ENCODE measurements at places on chromosomes 2 and 18.

DNA sequence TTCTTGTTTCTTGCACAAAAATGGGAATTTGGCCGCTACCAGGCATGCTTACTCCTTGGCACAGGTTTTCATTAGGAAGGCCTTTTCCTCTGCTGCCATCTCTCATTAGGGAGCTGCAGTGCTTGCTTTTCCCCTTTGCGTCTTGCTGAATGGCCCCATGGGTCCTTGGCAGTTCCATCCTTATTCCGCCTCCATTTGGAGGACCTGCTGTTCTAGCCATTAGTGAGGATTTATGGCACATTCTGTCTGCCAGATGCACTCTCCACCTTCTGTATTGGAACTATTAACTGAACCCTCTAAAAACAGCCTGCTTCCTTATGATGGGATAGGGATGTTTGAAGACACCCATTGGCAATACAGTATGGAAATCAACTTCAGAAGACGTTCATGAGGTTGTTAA lies 103.5 kb upstream of the NOSTRIN start:
- no peak for DNase-seq

DNA sequence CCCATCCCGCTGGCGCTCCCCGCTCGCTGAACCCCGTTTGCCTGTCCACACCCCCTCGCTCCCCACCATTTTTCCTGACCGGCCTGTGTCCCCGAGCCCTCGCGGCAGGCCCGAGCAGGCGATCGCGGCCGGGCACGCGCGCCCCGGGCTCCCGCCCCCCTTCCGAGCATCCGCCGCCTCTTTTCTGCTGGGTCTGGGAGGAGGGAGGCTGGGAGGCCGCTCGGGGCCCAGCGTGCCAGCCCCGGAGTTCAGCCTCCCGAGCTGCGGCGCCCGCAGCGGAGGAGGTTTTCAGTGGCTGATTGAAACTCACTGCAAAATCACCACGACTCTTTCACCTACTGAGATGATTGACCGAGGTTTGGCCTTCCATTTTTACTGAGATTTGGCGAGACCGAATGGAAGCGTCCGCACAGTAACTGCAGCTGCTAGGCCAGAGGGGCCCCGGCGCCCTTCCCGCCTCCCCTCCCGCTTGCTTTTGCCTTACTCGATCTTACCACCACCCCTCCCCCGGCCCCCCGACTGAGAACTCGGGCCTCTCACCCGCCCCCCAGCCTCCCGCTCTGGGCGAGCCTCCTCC lies 4.8 kb downstream of the SOX11 start:
- peak; percentile 11 for DNase-seq

DNA sequence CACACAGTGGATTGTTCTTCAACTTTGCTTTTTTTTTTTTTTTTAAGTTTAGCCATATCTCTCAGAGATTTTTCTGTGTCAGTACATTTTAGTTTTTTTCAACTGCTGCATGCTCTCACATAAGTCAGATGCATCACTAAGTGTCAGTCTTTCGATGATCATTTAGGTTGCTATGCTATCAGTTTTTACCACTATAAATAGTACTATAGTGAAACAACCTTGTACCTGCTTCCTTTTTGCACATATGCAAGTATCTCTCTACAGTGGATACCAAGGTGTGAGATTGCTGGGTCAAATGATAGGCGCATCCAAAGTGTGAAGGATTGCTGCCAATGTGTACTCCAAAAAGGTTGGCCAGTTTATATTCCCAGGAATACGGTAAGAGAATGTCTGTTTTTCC lies 33.5 kb upstream of the MAP4K3 start:
- DNase-seq, result no peak

DNA sequence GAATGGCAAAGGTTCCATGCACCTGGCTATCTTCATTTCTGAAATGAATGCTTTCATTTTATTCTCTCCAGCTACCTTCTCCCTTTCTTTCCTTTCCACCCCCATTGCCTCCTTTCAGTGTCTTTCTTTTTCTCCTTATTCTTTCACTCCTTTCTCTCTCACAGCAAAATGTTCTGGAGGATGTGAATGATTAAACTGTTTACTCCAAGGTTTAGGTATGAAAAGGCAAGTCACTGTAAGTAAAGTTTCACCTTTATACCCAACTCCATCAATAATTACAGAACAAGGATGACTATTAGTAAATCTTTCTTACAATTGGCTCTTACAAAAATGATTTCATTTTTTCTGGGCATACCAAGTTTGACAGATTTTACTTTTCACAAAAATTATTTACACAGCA lies 4.3 kb downstream of the PAX8 start:
- no peak for DNase-seq

DNA sequence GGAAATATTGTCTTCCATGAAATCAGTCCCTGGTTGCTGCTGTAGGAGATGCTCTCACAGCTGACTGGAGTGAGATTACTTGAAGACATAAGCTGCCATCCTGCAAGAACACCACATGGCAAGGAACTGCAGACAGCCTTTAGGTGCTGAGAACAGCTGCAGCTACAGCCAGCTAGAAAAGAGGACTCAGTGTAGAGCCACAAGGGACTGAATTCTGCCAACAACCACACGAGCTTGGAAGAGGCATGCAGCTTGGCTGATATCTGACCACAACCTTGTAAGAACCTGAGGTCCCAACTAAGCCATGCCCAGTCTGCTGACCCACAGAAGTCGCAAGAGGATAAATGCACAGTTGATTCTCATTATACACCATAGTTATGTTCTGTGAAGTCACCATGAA lies 181.8 kb upstream of the ARL4C start:
- peak; percentile 55 for DNase-seq

DNA sequence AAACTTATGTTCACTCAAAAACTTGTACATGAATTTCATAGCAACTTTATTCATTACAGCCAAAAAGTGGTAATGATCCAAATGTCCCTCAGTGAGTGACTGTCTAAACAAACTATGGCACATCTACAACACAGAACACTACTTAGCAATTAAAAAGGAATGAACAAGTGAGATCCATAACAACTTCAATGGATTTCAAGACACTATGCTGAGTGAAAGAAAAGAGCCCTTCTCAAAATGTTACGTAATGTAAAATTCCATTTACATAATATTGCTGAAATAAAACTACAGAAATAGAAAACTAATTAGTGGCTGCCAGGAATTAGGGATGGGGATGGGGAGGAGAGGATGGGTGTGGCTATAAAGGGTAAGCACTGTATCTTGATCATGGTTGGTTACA lies 53.6 kb downstream of the DYM start:
- DNase-seq, result peak; percentile 4

- DNase-seq, result peak; percentile 52
Observed at GRCh38 chr2:101012706-101013181, 10.7 kb downstream of the RPL31 start.

DNA sequence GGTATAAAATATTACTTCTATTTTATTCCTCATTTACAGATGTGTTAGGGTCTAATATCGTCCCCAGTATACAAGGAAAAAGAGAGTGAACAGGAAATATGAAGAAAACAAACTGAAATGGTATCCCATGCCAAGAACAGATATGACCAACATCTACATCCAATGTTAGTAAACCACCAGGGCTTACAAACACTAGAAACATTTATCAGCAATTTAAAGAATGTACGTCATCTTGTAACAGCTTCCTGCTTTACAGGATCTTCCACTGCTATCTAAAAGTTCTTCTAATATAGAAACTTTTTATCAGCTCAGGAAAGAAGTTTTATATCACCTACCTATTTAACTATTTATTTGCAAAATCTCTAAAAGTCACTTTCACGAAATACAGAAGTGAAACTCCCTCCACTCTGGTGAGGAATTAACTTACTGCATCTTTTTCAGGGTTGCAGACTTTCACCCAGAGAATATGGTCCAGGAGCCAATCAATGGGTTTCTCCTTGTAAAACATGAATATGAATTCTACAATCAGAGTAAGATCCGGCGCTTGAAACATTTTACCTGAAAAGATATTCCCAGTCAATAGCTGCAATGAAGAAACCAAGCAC lies 35.2 kb downstream of the UNC50 start:
- no peak for DNase-seq

DNA sequence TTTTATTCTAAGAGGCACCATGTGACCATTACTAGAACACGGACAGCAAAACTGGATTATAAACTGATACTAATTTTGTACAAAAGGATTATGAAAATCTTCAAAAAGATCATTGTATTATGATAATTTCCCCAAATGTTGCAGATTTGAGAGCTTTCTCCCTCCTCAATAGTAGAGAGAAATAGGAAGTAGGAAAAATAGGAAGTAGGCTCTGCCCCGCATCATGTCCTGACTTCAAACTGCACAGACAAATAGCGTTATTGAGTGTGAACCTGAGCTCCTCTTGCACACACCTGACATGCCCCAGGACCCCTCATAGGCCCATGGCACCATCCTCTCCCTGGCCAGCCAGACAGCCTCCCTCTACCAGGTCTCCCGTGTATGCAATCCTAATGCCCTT lies 25.4 kb downstream of the CHRNA1 start:
- no peak for DNase-seq

DNA sequence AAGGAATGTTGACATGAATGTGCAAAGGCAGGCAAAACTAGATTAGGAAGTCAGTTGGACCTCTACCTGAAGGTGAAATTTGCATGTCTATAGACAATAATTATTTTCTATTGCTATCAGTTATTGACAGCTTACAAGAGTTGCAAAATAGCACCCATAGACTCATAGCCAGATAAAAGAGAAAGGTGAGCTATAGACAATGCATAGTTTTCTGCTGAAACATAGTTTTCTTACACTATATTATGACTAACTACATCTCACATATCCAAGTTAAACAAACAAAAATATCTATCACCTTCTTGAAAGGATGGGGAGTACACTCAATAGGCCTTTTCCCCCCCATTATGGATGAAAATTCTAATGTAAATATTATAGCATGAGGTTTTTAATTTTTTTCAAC lies 305.0 kb downstream of the PTH2R start:
- no peak for DNase-seq

GRCh38 chr2:108165729-108166128 lies 74.0 kb upstream of the SULT1C3 start:
- no peak for DNase-seq

- DNase-seq, result no peak
Observed at GRCh38 chr2:116949249-116949648, 865.2 kb upstream of the DDX18 start.

- no peak for DNase-seq
Observed at GRCh38 chr2:178827739-178828485, 20.7 kb upstream of the TTN start.

DNA sequence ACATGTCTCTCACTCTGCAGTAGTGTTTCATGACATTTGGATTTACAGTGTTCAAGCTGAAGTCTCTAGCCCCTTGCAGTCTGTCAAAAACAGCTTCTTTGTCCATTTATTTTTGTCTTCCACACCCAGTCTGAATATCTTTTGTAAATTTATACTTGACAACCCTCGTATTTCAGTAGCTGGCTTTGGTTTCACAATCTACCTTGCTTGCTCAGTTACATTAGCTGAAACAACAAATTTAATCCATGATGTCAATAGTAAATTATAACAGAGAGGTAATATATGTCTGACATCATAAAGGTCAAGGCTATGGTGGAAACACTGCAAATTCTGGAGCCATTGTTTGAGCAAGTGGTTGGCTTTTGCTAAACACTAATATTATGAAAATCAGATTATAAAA lies 328.7 kb downstream of the MTX2 start:
- no peak for DNase-seq

DNA sequence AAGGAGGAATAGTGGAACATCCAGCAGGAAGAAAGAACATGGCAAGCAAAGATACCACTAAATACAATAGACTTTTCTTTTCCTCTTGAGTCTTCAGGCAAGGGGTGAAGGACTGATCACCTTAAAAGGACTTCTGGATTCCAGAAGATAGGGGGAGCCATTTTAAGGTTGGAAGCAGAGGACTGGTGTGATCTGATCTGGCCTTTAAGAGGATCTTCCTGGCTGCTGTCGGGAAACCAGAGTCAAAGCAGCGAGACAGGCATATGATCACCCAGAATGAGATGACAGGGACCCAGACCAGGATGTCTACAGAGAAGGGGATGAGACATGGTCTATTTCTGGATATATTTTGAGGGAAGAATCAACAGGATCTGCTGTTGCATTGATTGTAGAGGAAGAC lies 558.0 kb downstream of the STK39 start:
- DNase-seq, result no peak

- no peak for DNase-seq
Observed at GRCh38 chr2:8215159-8215863, 466.5 kb upstream of the ID2 start.

DNA sequence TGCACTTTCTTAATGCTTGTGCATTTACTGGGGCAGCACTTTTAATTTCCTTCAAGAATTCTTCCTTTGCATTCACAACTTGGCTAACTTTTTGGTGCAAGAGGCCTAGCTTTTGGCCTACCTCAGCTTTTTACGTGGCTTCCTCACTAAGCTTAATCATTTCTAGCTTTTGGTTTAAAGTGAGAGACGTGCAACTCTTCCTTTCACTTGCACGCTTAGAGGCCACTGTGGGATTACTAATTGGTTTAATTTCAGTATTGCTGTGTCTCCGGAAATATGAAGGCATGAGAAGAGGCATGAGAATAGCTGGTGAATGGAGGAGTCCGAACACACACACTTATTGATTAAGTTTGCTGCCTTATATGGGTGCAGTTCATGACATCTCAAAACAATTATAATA lies 354.1 kb downstream of the DLGAP1 start:
- no peak for DNase-seq

DNA sequence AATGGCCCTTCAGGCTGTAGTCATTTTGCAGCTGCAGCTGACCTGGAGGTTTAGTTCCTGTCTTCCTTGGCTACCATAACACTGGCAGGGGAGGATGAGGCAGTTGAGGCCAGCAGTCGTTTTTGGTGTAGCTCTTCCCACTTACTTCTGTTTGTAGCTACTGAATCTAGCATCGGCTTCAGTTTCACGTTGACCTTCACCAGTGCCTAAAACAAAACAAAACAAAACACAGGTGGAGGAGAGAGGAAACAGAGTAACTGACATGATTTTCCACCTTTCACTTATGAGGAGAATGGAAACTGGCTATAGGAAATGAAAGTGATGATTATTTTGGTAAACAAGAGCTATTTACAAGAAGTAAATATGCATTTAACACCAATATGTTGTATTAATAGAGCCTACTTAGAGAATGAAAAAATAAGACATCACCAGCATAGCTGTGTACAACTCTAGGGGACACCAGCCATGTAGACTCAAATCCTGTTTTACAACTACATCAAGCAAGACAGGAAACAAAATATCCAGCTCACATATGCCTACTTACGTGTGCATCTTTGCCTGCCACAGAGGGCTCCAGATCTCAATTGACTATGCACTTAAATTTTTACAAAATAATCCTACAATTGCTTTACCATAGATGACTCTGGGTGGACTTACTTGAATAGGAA lies 236.9 kb downstream of the AGPS start:
- DNase-seq, result no peak

- DNase-seq, result no peak
Observed at GRCh38 chr2:151770995-151771394, 36.7 kb upstream of the NEB start.

- peak; percentile 33 for DNase-seq
Observed at GRCh38 chr2:196703695-196704094, 64.2 kb downstream of the CCDC150 start.

DNA sequence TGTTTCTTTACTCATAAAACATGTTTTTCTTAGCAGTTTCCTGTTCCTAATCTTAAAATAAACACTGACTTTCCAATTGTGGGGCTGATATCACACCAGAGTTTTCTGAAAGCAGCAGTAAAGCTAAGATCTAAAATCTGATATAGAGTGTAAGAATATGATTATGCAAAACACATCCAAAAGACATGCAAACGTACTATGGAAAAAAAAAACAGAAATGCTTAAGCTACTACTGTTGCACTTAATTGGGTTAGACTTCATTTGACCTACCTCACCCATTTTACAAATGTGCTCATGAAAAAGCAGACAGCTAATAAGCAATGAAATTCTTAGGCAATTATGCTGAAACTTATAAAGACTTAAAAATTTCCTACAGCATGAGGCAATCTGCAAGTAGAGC lies 10.5 kb downstream of the CYTIP start:
- peak; percentile 6 for DNase-seq

Data from GM03348 (cell line).